Kidney (tissue), 22 donors: ENCODE measurements at places on chromosomes 11 and 22. TPM values are rescaled to one million over a fixed set of nuclear protein-coding genes. Genes with fewer than 3 reads are reported as not detected.
A peak's percentile ranks its signal among the peaks of the same experiment; 100 is the strongest.

DNA sequence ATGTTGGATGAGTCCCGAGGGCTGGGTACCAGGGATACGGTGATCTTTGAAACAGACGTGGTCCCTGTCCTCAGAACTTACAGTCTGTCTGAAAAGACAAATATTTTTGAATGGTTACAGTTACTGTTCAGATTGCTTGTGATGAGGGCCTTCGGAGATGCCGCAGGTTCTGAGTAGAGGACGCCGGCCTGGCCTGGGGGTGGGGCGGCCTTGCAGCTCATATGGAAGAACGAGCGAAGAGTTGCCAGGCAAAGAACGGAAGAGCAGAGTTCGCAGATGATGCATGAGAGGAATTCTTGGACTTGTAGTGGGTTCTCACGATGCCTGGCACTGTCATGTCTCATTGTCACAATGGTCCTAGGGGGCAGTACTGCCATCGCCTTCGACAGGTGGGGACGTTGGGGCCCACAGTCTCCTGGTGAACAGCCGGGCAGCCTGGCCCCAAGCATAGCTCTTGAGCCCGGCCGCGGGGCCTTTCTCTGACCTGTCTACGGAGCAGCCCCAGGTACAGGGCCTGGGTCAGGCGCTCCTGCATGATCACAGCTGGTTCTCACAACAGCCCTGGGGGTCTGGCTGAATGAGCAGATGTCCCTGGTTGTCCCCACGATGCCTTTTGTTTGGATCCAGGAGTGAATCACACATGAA lies 60.9 kb upstream of the PARVG start:
- no peak for DNase-seq
- no peak overlapping the region for H3K27ac ChIP-seq
- no peaks in the 10 kb centered on the region for H3K4me1 ChIP-seq

DNA sequence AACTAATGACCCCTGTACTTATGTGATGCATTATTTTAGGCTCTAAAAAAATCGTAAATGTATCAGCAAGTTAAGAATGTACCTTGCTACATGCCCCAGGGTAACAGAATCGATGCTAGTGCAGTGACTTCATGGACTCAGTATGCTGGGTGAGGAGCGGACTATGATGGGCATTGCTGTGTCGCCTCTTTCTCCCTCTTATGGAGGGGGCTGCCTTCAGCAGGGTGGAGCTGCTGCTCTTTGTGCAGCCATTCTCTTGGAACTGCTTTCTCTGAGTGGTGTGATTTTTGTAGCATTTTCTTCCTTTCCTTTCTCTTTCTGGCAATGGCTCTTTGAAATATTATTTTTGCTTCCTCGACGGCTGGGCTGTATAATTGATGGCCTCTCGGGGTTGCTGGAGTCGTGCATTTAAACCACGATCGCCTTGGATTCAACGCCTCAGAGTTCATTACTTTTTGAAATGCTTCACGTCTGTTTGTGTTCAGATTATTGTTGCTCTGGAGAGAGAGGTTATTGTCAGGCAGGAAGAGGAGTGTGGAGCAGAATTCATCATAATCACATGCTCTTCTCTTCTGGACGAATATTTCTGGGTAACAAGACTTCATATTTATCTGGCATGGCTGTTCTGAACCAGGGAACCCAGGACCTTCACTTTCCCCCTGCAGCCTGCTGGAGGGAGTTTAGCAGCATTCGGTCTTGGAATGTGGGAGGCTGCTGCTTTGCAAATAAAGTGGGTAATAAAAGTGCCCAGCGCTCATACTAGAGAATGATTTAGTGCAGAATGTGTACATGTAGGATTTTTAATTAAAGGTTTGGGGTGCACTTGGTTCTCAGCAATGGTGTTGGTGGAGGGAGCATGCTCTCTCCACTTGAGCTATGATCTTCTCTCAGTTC lies 804.2 kb downstream of the NTM start:
- H3K27ac ChIP-seq, result no peak overlapping the region
- H3K27me3 ChIP-seq, result no peaks in the 10 kb centered on the region
- no peak for DNase-seq
- H3K4me3 ChIP-seq, result no peak overlapping the region

GRCh38 chr11:19703211-19703610 lies 9.4 kb upstream of the NAV2 start:
- no peak for DNase-seq
- no peaks in the 10 kb centered on the region for H3K27me3 ChIP-seq
- no peak overlapping the region for H3K27ac ChIP-seq
- no peaks in the 10 kb centered on the region for H3K4me1 ChIP-seq
- H3K4me3 ChIP-seq, result no peak overlapping the region
- H3K36me3 ChIP-seq, result no peaks in the 10 kb centered on the region

DNA sequence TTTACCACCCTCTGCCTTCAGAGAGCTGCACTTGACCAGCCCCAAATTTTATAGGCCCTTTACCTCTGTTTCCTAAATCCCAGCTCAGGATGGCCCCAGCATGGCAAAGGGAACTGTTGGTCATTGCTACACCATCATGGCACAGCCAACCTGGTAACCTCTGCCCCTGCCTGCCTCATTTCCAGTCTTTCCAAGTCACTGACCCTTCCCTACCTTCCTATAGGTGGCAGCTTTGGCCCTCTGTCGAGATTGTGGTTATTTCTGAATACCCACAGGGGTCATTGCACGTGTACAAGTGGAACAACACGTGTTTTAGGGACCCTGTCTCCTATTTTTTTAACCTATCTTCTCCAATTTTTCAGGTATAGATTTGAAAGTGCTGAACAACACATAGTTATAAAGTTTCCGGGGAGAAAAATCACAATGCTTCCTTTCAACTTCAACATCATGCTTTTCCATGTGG lies 2.8 kb downstream of the GALNT18 start:
- peaks cover 24% of the 10 kb centered on the region for H3K4me1 ChIP-seq
- H3K27me3 ChIP-seq, result no peaks in the 10 kb centered on the region
- no peaks in the 10 kb centered on the region for H3K36me3 ChIP-seq
- no peak for DNase-seq
- H3K27ac ChIP-seq, result no peak overlapping the region

DNA sequence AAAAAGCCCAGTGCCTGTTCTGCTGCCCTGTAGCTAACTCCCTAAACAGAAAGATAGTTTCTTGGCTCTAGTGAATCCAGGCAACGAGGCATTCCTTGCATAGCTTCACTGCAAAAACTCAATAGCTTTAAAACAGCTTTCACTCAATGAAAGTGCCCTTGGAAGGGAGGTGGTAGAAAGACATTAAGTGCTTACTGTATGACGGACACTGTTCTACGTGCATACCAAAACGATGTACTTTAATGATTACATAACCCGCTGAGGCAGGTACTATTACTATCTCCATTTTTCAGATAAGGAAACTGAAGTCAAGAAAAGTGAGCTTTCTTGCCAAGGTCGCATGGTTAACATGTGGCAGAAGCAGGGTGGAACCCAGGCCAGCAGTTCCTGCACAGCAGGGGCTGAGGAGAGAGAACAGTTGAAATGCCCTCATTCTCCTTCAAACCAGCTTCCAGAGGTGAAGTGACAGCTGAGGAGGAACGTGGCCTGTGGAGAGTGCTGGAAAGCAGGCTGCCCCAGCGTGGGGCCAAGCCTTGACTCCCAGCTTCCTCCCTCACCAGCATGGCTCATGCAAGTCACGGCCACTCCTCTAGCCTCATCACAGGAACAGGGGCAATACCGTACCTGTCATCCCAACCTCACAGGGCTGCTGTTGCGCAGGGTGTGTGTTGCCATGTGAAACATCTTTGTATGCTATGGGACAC lies 227.5 kb upstream of the NARS2 start:
- H3K4me1 ChIP-seq, result peaks cover 14% of the 10 kb centered on the region
- peak; percentile 54 for DNase-seq
- H3K4me3 ChIP-seq, result no peak overlapping the region
- H3K27me3 ChIP-seq, result no peaks in the 10 kb centered on the region
- no peaks in the 10 kb centered on the region for H3K36me3 ChIP-seq

DNA sequence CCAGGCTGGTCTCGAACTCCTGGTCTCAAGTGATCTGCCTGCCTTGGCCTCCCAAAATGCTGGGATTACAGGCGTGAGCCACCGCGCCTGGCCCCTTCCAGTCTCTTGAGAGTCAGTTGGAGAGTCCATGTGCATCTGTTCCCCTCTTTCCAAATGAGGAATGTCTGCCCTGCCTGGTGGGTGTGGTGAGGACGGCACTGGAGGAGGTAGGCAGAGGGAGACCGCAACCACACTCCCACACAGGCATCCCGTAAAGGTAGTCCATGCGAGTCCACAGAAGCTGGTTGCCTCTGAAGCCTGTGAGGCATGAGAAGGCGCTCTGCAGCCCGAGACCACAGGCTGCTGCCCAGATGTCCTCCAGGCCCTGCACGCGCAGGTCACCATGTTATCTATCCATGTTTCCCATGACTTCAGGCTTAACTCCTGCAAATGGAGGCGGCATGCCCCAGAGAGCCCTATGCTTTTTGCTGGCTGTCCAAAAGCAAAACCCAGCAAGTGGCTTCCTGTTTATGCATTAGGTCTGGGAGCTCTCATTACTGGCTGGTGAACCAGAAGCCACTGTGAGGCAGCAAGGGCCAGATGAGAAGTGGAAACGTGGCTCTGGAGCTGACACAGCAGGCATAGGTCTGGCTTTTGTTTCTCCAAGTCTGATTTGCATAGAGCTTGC lies 43.4 kb downstream of the GRIK4 start:
- no peaks in the 10 kb centered on the region for H3K36me3 ChIP-seq
- DNase-seq, result peak; percentile 72
- H3K27me3 ChIP-seq, result no peaks in the 10 kb centered on the region
- H3K27ac ChIP-seq, result no peak overlapping the region
- H3K4me3 ChIP-seq, result no peak overlapping the region
- H3K4me1 ChIP-seq, result no peaks in the 10 kb centered on the region

FGF19 gene
- total RNA-seq, result not detected

CHKA gene
- total RNA-seq, result 26.3 TPM

GSTP1 gene
- total RNA-seq, result 800 TPM

OR52H1 gene
- 0.57 TPM for total RNA-seq
